Activated naive CD4-positive, alpha-beta T cell treated with anti-CD3 and anti-CD28 coated beads, Interleukin-2, amount 10 ng/mL, durations not matched to agents 7 days and 5 days (primary cell): ENCODE measurements at places on chromosomes 7 and 10.
A peak's percentile ranks its signal among the peaks of the same experiment; 100 is the strongest.

DNA sequence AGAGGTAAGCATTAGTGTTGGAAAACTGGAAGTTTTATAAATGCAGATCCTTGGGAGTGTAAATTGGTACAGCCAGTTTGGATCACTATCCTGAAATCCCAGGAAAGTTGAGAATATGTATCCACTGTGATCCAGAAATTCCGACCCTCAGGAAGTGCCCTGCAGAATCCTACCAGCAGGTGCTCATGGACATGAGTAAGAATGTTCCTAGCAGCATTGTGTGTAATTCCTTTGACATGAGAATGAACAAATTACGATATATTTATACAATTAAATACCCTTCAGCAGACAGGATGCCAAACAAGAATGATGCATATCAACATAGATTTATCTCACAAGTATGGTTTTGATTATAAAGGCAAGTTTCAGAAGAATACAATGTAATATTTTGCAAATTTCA is 181.6 kb downstream of the XPNPEP1 start:
- no peak for DNase-seq

DNA sequence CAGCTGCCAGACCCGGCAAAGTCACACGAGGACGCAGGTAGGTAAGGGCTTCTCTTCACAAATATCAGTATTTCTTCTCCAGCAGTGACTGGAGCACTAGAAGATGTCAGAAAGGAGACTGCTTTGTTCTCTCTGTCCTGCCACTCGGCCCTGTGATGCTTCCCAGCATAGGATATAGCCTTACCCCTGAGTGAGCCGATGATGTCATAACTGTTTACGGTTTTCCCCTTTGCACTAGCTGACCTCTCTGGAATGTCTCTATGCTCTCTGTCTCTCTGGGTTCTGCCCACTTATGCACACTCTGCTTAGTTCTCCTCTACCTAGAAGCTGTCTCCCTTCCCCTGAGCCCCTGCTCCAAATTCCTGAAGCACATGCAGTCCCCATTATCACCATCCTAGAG is 167.5 kb upstream of the PODXL start:
- no peak for DNase-seq

DNA sequence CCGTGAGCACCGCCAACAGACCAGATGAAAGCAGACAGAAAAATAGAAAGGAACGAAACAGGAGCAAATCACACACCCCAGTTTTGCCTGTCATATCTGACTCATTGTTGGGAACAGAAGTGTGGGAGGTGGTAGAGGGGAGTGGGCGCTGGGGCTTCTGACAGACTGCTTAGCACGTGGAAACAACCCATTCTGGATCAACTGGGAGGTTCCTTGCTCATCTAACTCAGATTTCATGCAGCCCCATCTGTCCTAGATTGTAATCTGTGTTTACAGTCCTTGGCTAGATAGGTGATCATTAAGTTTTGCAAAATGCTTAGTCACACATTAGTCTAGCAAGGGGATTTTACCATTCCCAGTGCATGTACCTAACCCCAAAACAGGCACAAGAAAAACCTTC is 154.1 kb downstream of the NRP1 start:
- no peak for DNase-seq

DNA sequence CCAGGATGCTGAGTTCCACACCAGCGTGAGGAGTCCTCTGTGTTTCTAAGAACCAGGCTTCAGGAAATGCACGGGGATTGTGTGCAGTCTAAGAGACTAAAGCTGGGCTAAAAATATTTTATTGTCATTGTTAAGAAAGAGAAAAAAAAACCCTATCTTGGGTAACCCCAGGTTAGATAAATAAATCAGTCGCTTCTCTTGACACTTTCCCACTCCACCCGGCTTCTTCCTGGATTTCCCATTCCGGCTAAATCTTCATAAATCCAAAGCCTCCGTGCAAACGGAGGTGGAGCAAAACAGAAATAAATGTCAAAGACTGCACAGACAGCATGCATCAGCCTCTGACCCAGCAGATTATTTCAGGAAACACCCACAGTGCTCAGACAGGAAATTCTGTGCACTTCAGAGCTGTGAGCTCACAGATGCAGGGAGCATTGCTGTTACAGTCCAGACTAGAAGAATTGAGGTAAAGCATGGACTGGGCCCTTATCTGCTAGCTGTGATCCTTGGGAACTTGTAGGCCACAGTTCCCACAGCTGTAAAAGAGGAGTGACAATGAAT is 44.8 kb upstream of the GRID1 start:
- DNase-seq = peak; percentile 56

DNA sequence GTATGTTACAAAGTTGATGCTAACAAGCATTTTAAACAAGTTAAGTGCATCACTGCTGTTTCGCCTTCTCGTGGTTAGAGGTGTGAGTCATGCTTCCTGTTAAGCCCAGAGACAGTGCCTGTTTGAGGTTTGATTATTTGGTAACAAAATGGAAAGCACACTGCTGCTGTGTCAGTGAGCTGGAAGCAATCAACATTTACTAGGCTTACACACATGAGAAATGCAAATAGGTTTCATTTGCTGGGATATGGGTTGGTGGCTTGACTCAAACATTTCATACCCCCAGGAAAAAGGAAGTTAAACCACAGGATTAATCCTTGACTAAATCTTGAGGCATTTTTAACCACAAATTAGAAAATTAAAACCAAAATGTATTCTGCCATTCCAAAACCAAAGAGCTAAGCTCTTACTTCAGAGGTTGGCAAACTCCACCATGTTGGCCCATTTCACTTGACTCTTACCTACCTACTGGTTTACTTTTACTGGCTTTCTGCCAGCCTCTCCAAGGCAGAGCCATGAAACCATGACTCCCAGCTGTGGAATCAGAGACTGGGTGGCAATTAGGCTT is 139.2 kb downstream of the ETV1 start:
- DNase-seq = peak; percentile 47

- DNase-seq = no peak
Measured at GRCh38 chr7:125654076-125654475, 724.5 kb upstream of the POT1 start.

DNA sequence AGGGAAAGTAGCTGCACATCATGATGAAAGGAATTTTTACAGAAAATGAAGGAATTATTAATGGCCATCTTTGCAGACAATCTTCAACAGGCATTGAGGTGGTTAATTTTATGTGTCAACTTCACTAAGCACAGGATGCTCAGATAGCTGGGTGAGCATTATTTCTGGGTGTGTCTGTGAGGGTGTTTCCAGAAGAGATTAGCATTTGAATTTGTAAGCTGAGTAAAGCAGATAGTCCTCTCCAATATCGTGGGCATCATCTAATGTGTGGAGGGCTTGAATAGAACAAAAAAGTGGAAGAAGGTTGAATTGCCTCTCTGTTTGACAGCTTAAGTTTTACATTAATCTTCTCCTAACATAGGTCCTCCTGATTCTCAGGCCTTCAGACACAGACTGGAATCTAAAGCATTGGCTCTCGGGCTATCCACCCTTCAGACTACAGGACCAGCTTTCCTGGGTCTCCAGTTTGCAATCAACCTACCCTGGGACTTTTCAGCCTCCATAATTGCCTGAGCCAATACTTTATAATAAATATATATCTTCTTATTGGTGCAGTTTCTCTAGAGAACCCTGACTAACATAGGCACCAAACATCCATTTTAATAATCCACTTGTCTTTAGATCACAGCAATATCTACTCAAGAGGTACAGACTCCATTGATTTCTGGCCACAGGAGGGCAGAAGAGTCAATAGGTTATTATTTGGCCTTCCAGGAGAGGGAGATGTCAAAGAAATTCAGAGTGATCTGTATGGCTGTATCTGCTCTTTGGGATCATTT is 10.5 kb upstream of the CRPPA start:
- peak; percentile 43 for DNase-seq

DNA sequence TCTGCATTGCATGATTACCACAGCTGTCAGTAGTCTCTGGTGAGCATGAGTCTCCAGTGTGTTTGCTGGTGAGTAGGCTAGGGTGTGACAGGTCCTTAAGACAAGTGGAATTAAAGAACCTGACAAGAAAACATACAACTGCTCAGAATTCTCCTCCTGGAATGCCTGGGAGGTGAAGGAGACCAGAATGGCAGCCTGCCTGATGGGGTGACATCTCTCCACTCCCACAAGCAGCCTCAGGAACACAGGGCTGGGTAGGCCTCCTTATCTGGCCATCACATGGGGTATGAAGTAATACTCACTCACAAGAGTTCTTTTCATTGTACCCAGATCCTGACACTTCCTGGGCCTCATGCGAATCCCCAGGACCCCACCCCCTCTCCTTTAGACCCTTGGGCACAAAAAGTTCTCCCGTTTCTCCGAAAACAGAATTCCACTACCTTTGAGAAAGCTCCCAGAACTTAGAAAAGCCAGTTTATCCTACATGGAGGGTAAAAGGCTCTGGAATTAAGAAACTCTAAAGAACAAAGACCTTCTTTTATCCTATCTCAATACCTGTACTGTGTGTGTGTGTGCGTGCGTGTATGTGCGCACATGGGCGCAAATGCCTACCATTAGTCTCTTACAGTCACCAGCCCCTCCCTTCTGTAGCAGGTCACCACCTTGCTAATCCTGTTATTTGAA is 33.4 kb upstream of the C1GALT1 start:
- no peak for DNase-seq

DNA sequence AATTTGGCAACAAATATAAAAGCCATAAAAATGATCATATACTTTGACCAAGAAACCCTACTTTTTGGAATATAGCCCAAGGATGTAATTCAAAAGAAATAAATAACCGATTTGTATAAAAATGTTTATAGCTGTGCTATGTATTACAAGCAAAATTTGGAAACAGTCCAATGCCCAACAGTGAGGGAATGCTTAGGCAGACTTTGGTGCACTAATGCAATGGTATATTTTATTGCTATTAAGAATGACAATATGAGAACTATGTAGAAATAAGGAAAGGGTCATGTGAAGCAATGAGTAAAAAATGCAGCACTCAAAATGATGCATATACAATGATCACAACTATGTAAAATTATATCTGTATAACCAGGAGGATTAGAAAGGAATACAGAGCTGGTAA is 273.8 kb upstream of the HPS1 start:
- DNase-seq = no peak

DNA sequence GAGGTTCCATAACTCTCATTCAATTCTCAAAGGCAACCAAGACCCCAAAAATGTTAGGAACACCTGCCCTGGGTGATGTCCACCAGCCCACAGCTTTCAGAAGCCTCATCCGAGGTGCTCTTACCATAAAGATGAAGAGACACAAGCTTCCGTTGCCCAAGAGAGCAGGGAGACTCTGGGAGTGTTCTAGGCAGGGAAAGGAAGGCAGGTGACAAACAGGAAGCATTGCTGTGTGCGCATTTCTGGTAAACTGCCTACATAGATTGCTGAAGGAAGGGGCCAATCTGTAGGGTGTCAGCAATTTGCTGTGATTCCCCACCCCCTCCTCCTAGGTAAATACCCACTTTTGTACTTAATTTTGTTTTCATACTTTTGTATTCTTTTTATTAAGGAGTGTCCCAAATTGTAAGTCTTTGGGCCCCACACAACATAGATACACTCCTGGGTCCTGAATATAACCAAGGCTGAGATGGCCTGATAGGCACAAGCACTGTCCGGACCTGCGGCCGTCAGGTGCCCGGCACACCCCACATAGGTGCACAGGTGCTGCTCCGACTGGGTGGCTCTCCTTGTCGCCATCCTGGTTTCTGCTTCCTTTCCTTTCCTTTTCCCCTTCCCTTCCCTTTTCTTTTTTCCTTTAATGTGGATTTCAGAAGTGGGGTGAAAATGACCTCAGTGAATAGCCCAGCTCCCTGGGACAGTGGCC is 51.4 kb upstream of the SMNDC1 start:
- DNase-seq = peak; percentile 44

- DNase-seq = no peak
Measured at GRCh38 chr10:16812676-16813075, 4.5 kb downstream of the RSU1 start.

DNA sequence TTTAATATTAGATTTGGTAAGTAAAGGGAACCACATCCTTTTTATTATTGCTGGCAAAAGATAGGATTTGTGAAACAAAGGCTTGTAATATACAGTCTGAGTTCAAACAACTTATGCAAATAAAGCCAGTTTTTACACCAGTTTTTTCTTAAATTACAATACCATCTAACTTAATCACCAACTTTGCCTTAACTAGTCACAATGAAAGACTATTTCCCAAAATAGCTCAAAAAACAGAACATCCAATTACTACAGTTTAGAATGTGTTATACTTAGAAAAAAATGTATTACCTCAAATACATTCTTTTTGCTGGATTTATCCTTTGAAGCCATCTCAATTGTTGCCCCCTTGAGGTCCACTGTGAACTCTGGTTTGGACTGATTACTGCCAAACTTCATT is 108.5 kb downstream of the ARHGAP12 start:
- no peak for DNase-seq

GRCh38 chr7:117008886-117009531 is 55.7 kb downstream of the ST7 start:
- DNase-seq = peak; percentile 72

GRCh38 chr10:114624951-114625780 is 32.9 kb downstream of the ABLIM1 start:
- DNase-seq = no peak

DNA sequence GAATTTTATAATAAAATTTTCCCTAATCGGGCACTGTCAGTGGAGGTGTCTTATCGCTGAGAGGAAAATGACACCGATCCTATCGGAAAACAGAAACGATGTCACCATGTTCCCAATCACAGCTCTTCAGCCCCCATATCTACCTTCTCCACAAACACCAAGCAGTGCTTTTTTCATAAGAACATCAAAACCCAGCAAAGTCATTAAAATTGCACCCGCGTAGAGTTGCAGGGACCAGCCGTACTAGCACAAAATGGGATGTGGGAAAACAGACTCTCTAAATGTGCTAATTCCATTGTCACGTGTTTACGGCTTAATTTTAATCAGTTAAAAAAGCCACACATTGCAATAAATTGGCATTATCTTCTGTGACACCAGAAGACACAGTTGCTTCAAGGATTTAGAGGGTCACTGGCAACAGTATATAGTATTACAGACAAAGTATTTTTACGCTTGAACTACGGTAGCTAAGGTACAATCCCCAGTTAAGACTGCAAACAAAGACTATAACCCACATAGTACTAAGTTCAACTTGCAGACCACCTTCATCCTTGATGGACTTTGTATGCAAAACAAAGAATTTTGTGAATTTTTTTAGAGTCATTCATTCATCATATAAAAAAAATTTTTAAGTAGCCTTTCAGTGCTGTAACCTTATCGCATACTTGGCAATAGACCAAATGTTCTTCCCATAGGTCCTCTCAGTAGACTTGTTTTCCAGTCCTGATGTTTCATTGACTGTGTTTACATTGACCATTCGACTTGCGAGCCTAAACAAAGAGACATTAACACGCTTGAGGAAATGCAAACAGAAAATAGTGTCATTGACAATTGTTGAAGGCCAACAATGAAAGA is 116.0 kb downstream of the VTI1A start:
- DNase-seq = no peak

DNA sequence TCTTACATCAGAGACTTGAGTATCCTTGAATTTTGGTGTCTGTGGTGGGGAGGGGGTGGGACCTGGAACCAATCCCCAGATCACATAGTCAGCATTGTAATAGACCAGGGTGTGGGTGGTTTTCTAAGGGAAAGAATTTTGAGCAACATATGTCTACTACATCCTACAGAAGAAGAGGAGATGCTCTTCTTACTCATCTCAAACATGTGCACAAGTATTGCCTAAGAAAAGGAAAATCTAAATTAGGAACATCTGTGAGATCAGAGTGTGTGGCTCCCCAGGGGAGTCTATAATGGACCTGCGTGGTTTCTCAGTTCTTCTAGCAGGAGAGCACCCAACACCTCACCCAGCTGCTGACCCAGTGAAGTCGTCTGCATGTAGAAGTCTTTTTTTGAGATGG is 148.8 kb downstream of the CCDC3 start:
- DNase-seq = no peak
